Left ventricle myocardium superior (tissue), 1 donor: ENCODE measurements at places on chromosomes 5 and 9. TPM values are rescaled to one million over a fixed set of nuclear protein-coding genes. Genes with fewer than 3 reads are reported as not detected.
A peak's percentile ranks its signal among the peaks of the same experiment; 100 is the strongest.

DNA sequence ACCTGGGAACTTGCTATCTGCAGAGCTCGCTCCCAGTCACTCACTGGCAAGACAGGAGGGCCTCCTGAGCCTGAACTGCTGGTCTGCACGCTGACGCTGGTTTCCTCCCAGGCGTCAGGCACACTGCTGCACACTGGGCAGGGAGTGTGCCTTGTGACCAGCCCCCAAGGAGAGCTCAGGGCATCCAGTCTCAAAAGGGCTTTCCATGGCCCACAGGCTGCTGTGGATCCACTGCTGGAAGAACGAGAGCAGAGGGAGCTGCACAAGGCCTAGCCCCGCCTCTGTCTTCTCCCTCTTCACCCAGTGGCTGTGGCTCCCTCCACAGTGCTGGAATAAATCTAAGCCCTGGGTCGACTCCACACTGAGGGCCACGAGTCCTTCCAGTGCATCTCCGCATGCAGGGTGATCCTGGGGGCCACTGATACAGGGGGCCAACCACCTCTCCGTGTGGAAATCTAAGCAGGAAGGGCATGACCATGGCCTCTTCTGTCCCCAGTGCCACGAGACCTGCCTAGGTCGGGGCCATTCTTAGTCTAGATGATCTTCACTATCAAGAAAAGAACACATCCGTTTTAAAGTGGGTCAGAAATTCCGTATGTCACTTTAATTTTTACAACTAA, 93.6 kb downstream of the CAMSAP1 start:
- DNase-seq, result no peak

DNA sequence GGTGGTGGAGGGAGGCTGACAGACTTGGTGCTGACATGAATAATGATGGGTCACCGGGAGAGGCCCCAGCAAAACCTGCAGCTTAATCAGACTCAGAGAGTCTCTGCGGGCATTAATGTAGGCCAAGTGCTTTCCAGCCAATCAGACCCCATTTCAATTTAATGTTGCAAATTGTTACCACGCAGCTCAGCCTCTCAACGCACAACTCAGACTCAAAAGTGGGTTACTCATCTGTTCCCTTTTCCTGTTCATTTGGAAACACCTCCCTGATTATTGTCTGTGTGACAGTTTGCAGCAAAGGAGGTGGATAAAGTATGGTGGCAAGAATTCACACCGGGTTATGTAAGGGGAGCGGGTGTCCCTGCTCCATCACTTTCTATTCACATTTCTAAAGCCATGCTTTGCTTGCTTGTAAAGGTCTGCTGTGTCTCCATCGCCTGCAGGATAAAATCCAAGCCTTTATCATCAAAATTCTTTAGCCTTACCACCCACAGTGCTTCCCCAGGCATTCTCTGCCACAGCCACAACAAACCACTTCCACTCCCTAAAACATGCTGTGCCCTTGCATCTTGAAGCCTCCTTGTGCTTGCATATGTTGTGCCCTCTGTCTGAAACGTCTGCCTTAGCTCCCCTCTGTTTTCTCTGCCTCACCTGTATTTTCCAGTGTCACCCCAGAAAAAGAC, 156.5 kb downstream of the ASTN2 start:
- DNase-seq, result no peak

DNA sequence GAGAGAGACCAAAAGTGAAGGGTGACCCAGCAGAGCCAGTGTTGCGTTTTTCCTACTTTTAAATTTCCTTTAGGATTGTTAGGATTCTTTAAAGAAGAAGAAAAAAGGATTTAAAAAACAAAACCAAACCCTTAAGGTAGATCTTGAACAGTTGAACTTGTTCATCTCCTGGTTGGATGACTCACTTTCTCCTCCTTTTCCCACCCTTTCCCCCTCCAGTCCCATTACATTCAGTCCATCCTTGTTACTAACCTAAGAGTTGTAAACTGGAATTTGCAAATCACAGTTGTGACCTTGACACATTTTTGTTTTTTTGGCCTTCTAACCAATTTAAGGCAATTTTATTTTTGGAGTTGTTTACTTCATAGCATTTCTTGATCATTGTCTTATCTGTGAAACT, 289.2 kb downstream of the ARHGAP26 start:
- no peak for DNase-seq

The PLAC8L1 gene
- total RNA-seq, result 0.45 TPM

DNA sequence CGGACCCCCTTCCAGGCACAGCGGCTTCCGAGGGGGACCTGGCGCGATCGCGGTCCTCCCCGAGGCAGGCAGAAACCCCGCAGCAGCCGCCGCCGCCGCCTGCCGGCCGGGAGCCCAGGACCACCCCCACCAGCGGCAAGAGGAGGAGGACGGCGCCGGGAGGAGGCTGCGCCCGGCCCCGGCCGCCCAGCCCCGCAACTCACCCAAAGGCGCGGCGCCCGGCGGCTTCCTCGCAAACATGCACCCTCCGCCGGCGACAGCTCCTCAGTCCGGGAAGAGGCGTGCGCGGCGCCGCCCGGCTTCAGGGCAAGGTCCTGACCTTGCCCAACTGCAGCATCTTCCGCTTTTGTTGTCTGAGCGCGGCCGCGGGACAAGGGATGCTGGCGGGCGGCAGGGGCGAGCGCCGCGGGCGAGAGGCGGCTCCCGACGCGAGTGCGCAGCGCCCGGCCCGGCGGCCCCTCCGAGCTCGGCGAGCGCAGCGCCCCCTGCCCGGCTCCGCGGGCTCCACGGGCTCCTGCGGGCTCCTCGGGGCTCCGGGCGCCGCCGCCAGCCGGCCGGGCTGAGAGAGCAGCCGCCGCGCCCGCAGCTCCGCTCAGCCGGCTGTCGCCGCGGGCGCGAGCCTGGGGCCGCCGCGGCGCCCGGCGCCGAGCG, 507 bp downstream of the CTNND2 start:
- peak; percentile 43 for DNase-seq

The TEK gene
- 22.2 TPM for total RNA-seq

The GPX8 gene
- 4.6 TPM for total RNA-seq

DNA sequence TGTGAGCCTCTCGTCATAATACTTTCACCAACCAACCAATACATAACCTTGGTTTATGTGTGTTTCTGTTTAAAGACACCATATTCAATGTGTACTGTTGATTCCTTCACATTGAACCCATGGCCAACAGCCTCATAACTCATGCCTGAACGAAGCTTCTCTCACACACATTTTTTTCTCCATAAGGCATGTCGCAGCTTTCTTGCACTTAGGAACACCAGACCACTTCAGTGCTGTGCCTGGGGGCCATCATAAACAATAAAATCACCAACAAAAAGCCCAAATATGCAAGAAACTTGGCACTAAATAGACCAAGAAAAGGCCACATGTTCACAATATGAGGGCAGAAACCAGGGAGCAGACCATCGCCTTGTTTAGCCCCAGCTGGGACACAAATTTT, 192.2 kb downstream of the ROR2 start:
- DNase-seq, result no peak

DNA sequence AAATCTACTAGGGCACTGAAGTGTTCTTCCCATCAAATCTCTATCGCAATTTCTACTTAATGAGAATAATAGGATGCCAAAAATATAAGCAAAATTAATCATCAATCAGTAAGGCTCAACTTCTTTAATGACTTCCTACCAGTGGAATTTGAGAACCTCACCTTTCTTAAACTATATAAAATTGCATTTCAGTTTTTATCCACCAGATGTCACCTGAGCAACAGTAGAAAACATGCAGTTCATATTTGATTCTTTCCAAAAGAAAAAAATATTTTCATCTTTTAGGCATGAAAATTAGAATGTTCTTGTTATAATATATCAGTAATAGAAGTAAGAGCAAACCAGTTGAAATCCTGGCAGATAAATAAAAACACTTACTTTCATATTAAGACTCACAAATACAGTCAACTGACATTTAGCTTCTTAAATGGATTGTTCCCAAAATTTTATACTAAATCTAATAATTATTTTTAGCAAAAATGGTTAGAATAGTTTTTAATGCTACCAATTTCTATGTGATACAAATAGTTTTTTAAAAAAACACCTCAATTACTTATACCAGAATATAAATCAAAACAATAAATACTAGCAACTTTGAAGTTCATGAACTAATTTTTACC, 13.4 kb upstream of the CCDC112 start:
- no peak for DNase-seq

The TMEM232 gene
- 2.9 TPM for total RNA-seq

DNA sequence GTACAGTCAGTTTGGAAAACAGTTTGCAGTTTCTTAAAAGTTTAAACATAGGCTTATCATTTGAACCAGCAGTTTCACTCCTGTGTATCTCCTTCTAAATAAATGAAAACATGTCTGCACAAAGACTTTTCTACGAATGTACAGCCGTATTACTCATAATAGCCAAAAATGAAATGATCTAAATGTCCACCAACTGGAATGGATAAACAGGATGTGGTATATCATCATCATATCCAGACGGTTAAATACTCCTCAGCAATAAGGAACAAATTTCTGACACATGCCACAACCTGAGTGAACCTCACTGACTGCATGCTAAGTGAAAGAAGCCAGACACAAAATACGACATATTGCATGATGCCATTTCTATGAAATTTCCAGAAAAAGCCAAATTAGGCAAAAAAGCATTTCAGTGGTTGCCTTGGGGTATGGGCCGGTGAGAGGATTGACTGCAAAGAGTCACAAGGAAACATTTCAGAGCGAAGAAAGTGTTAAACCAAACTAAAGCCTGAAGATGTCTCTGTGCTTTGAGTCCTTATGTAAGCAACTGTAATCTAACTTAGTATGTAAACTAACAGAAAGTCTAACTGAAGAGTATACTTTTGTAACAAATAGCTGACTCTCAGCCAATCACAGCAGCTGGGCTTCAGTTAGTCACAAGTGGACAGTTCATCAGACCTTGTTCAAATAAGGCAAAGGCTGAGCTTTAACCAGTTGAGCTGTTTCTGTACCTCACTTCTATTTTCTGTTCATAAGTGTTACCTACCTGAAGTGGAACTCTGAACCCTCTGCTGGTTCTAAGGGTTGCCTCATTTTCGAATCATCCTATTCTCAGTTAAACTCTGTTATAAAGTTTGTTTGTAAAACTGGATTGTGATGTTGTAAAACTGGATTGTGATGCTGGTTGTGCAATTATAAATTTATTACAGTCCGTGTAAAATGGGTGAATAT, 65.2 kb downstream of the TRIO start:
- no peak for DNase-seq

GRCh38 chr9:108437656-108438055, 418.1 kb downstream of the ACTL7B start:
- no peak for DNase-seq

- DNase-seq, result no peak
These were observed 122.9 kb downstream of the CFAP90 start for GRCh38 chr5:7728076-7728475.

DNA sequence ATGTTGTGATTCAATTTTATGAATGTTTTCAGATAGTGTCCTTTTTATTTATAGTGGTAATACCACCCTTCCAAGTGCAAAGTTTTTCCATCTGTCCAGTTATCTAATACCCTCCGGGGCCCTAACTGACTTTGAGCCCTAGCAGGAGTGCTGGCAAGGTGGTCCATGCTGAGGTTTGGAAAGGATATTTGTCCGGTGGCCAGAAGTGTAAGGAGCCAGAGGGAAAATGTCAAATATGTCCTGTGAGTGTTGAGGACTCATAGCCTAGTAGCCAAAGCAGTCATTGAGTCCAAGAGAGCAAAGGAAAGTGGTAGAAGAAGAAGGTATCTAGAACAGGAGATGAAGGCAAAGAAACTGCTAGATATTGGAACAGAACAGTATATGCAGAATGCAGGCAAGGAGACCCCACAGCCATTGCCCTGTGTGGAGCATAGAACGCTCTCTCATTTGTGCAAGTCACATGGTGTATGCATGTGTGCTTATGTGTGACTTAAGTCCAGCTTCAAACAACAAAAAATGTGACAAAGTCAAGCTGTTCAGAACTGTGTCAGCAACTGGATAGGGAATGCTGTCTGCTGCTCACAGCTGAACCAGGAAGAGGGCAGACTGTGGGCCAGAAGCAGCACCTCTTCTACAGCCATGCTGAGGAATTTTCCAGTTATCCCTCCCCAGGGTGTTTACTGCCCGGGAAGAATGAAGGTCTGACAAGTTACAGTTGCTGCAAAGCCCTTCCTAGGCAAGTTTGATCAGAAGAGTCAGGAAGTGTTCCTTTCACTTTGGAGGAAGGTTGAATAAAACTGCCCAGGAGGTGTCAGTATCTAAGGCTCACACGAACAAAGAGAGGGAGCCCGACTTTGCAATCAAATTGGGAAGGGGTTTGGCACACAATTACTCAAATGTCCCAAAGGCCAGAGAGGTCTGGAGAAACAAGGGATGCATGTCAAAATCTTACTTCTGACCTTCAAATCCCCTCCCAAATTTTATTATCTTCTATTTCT, 463.3 kb upstream of the DMAC1 start:
- DNase-seq, result peak; percentile 50

- no peak for DNase-seq
These were observed 148.0 kb upstream of the CDH12 start for GRCh38 chr5:23001120-23001519.

DNA sequence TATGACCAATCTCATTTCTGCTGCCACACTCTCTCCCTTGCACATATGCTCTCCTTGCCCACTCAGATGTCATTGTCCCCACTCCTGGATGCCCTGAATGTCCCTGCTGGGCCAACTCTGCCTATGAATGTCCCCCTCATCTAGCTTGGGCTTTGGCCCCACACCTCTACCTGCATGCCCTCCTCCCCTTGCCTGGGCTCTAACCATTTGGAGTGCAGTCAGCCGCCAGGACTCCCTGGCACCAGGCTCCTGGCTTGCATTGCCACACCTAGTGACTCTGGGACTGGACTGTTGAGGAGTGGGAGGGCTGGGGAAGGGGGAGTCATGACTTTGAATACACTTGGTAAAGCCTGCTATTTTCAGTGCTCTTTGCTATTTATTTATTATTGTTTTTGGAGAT, 41.6 kb upstream of the POMT1 start:
- DNase-seq, result no peak

- no peak for DNase-seq
These were observed 103.9 kb downstream of the SPOCK1 start for GRCh38 chr5:137395011-137395755.

DNA sequence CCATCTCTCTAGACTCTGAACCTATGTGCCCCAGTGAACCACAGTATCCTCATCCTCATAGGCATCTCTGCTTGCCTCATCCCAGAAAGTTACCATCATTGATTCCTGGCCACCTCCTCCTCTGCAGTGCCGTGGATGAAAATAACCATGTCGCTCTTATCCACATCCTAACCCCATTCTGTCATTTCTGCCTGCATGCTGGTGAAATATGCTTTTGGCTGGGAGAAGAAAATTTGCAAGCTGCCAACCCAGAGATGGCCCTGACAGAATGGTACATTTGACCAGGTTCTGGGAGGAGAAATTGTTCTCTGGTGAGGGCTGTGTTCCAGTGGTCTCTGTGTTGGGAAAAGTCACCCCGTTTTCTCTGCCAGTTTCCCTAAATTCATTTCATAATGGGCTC, 149.7 kb downstream of the NMUR2 start:
- no peak for DNase-seq

GRCh38 chr5:159838551-159839222, 77.6 kb upstream of the ADRA1B start:
- no peak for DNase-seq

GRCh38 chr5:123204251-123204650, 115.2 kb downstream of the PRDM6 start:
- no peak for DNase-seq
